Iris pigment epithelial cell (primary cell): ENCODE measurements at places on chromosomes 7 and 10.
A peak's percentile ranks its signal among the peaks of the same experiment; 100 is the strongest.

- DNase-seq: no peak
These were observed 51.4 kb upstream of the AMPH start for GRCh38 chr7:38682606-38683005.

- no peak for DNase-seq
These were observed 149.4 kb downstream of the DNAJB6 start for GRCh38 chr7:157486007-157486755.

DNA sequence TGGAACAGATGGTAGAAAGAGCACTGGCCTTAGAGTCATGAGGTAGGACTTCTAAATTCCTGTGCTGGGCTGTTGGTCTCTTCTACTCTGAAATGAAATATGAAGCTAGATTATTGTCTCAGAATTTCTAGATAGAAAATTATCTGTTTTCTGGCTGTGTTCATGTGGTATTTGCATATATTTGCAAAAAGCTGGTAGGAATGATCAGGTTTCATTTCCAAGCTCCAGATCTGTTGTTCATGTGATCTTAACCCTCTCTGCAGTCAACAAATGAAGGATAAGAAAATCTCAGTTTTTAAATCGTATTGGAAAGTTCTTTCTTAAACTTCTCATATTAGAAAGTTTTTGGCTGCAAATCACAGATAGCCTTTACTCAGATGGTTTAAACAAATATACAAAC lies 248.3 kb downstream of the CDK14 start:
- no peak for DNase-seq

DNA sequence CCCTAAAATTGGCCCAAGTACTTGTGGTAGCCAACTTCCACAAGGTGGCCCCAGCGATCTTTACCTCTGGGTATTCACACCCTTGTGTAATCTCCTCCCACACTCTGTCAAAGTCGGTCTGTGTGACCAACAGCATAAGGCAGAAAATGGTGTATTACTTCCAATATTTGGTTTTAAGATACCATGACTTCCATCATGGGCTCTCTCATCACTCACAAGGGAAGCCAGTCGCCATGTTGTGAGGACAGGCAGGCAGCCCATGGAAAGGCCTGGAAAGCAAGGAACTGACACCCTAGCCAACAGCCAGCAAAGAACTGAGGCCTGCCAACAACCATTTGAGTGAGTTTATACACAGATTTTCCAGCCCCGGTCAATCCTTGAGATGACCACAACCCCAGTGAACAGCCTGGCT lies 91.0 kb upstream of the KMT2E start:
- peak; percentile 90 for DNase-seq

DNA sequence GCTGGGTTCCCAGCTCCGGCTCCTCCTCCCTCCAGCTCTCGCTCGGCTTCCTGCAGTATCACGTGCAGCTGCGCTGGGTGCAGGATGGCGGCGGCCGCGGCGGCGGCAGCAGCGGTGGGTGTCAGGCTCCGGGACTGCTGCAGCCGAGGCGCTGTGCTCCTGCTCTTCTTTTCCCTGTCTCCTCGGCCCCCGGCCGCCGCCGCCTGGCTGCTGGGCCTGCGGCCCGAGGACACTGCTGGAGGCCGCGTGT lies at the start of gene CNNM1:
TSS of gene CNNM1 (plus strand) at position 53 of the 250 bp plus-strand sequence. CDS start at position 85, 32 bp downstream.
- DNase-seq: peak; percentile 6

- DNase-seq: peak; percentile 71
These were observed 307.2 kb downstream of the SNX13 start for GRCh38 chr7:17633067-17633466.

- DNase-seq: peak; percentile 63
These were observed 24.8 kb downstream of the FAM53B start for GRCh38 chr10:124719213-124719851.

DNA sequence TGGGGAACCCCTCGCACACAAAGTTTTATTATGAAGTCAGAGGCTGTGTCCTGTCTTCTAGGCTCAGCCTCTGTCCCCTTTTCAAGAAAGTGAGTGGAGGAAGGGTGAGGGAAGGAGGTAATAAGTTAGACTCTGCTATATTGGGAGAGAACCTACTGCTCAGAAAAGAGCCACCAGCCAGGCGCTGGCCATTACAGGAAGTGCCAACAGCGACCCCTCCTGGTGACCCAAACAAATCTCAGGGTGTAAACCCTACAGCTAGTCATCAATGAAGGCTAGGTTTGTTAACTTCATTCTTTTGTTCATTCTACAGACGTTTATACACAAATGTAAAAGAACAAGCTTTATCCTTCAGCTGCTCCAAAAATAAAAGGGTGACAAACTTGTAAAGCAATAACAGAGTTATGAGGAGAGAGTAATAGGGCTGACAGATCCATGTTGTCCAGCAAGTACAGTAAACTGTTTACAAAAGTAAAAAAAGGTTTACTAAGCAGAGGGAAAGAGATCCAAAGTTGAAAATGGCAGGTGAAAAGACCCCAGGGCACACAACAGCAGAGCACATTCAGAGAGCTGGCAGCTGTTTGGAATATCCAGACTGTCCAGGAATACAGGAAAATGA lies 82.7 kb downstream of the FAM204A start:
- peak; percentile 27 for DNase-seq

DNA sequence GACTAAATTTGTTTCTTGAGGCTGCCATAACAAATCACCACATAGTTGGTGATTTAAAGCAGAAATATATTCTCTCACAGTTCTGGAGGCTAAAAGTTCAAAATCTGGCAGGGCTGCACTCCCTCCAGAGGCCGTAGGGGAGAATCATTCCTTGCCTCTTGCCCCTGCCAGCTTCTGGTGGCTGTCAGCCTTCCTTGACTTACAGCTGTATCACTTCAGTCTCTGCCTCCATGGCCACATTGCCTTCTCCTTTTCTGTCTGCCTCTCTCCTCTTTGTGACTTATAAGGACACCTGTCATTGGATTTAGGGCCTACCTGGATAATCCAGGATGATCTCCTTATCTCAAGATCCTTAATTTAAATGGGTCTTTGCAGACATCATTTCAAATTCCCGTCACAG lies 5.8 kb upstream of the LRRC4 start:
- DNase-seq: no peak

- DNase-seq: no peak
These were observed 954 bp downstream of the FSCN3 start for GRCh38 chr7:127594490-127594889.

DNA sequence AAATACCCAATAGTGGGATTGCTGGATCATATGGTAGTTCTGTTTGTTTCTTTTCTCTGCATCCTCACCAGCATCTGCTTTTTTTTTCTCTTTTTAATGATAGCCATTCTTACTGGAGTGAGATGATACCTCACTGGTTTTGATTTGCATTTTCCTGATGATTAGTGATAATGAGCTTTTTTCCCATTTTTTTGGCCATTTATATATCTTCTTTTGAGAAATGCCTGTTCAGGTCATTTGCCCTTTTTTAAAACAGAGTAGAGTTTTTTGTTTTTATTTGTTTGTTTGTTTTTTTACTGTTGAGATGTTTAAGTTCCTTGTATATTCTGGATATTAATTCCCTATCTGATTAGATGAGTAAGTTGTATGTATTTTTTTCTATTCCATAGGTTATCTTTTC lies 205.8 kb upstream of the KAT6B start:
- no peak for DNase-seq
